ENCODE measurements at places on chromosomes 5 and 9. TPM values are rescaled to one million over a fixed set of nuclear protein-coding genes. Genes with fewer than 3 reads are reported as not detected.

The CDO1 gene
- 4.4 TPM for total RNA-seq

The CMYA5 gene
- total RNA-seq = 6.0 TPM

The SLC45A2 gene
- total RNA-seq = 1.6 TPM

DNA sequence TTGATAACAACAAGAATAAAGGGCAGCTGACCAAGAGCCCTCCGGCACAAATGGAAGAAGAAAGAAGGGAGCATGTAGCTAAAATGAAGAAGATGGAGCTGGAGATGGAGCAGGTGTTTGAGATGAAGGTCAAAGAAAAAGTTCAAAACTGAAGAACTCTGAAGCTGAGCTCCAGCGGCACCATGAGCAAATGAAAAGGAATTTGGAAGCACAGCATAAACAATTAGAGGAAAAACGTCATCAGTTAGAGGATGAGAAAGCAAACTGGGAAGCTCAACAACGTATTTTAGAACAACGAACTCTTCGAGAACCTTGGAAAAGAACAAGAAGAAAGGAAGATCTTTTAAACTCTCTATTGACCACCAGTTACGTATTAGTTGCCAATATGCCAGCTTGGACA is 100.9 kb downstream of the GABBR2 start:
- no peaks in the 10 kb centered on the region for H3K36me3 ChIP-seq
- no peak for DNase-seq
- no peak overlapping the region for H3K4me3 ChIP-seq
- H3K4me1 ChIP-seq = no peaks in the 10 kb centered on the region
- no peaks in the 10 kb centered on the region for H3K27me3 ChIP-seq
- H3K27ac ChIP-seq = no peak overlapping the region

DNA sequence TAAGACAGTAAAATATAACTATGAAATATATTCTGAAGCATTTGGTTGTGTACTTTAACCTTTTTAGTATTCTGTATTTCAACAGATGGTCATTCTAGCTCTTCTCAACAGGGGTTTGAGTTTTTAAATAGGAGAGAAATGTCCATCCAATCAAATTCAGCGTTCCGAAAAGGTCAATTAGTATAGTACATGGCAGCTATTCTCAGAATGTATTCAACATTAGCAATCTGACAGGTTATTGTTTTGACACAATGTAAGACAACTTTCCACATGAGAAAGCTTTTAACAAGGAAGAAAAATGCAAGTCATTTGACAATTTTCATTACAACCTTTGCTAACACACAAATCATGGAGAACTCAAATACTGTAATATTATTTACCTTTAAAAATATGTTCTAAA is 996.3 kb upstream of the CDH10 start:
- H3K4me3 ChIP-seq = no peak overlapping the region
- H3K36me3 ChIP-seq = no peaks in the 10 kb centered on the region
- H3K27me3 ChIP-seq = no peaks in the 10 kb centered on the region

DNA sequence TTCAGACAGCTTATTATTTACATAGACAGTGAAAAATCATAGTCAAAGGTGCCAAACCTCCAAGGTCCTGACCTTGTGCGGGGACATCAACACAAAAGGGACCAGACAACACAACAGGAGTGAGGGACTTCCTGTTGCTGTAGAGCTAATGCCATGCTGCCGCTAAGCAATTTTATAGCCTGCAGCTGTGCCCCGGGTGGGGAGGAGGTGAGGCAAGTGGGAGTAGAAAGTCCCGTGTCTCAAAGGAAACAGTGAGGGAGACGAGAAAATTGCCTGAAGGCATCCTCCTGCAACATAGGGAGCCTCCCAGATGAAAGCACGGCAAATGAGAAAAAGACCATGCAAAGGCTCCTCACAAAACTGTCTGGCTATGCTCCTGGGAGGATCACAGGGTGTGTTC is 58.8 kb downstream of the CAAP1 start:
- H3K27me3 ChIP-seq = no peaks in the 10 kb centered on the region
- no peak for DNase-seq
- no peak overlapping the region for H3K4me3 ChIP-seq
- H3K27ac ChIP-seq = no peak overlapping the region
- no peaks in the 10 kb centered on the region for H3K4me1 ChIP-seq

DNA sequence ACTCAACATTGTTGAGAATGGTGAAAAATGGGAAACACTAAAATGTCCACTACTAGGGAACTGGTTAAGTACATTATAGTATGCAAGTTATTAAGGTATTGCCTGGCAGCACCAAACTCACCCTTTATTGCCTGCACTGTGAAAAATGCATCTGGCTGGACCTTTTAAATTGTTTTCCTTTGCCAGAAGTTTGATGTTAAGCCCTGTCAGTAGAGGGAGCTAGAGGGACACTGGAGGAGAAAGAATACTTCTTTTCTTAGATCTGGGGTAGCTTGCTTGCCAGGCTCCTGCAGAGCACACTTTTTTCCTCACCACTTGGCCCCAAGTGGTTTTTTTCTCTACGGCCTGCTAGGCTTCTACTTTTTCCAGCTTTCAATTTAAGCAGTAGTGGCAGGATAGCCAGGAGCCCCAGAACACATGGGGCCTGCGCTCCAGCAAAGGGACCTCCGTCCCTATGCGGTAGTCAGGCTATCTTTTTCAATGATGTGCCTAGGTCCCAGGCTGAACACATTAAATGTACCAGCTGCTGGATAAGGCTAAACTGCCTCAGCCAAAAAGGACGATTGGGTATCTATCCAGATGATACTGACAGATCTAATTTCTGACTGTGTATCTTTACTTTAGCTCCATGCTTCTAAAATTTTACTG is 8.0 kb upstream of the HABP4 start:
- no peaks in the 10 kb centered on the region for H3K36me3 ChIP-seq
- no peak overlapping the region for H3K4me3 ChIP-seq
- H3K27me3 ChIP-seq = no peaks in the 10 kb centered on the region
- H3K4me1 ChIP-seq = no peaks in the 10 kb centered on the region
- no peak overlapping the region for H3K27ac ChIP-seq

- no peak for DNase-seq
- H3K36me3 ChIP-seq = no peaks in the 10 kb centered on the region
- H3K4me1 ChIP-seq = no peaks in the 10 kb centered on the region
These were observed 121.1 kb downstream of the EGFLAM start for GRCh38 chr5:38379350-38379937.

- no peaks in the 10 kb centered on the region for H3K27me3 ChIP-seq
- no peaks in the 10 kb centered on the region for H3K36me3 ChIP-seq
These were observed 41.3 kb downstream of the ROPN1L start for GRCh38 chr5:10482791-10483530.

DNA sequence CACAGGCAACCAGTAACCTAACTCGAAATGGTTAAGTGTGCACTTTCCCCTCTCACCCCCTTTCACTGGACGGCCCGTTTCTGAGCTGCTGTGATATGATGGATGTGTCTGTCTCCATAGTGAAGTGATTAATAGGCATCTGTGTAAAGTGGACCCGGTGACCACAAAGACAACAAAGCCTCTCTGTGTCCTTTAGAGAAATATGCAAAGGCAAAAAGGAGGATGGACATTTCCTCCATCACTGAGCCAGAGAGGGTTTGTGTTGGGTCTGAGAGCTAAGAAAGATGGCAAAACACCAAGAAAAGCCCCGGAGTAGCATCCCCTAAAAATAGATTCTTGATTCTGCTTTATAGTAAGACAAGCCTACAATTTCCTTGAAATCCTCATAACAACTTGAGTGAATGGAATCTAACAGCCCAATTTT is 120.6 kb downstream of the SEMA6A start:
- DNase-seq = no peak
- H3K27ac ChIP-seq = no peak overlapping the region
- no peaks in the 10 kb centered on the region for H3K27me3 ChIP-seq
- H3K4me3 ChIP-seq = no peak overlapping the region
- peaks cover 14% of the 10 kb centered on the region for H3K4me1 ChIP-seq

DNA sequence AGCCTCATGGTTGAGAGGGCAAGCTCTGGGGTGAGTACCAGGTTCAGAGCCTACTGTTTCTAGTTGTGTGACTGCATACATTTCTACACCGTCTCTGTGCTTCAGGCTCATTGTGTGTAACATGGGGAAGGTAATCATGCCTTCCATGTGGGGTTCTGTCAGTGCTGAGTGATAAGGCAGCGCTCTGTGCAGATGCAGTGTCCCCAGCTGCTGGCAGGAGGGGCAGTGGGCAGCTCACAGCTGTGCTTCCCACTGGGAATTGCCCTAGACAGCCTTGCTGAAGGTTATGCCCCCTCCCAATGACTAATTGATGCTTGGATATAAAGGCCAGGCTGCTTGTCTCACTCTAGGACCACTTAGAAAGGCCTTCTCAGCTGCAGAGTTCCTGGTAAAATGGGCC is 121.8 kb upstream of the SAP30L start:
- H3K4me3 ChIP-seq = no peak overlapping the region
- no peaks in the 10 kb centered on the region for H3K36me3 ChIP-seq
- no peak overlapping the region for H3K27ac ChIP-seq

DNA sequence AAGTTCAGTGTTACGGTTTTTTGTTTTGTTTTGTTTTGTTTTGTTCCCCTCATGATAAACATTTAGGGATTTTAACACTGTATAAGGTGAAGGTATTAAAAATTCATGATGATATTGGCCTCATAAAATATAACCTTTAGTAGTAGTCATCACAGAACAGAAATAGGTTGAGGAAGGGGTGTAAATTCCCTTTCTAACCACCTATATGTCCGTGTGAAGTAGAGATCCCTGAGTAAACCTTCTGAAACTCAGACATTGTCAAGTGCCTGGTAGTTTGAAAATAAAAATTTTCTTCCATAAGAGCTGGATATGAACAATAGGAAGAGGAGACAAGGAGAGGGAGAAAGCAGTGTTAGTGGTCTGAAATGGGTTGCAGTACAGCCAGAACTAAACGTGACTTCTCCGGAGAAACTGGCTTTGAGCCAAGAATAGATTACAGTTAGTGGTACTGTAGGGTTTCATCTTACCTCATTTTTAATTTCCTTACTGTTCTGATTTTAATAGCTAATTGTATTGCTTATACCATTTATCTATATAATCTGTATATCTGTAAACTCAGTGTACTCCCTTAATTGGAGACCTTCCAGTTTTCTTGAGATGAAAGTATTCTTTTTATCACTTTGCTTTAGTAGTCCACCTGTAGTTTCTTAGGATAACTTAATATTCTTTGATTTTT is 18.3 kb downstream of the UGCG start:
- no peaks in the 10 kb centered on the region for H3K36me3 ChIP-seq
- no peaks in the 10 kb centered on the region for H3K27me3 ChIP-seq
- no peak overlapping the region for H3K27ac ChIP-seq
